Right renal cortex interstitium (tissue), 3 donors: ENCODE measurements at places on chromosomes 5 and 9. TPM values are rescaled to one million over a fixed set of nuclear protein-coding genes. Genes with fewer than 3 reads are reported as not detected.

- DNase-seq, result no peak
Observed at GRCh38 chr5:168972731-168973130, 328.2 kb downstream of the SLIT3 start.

DNA sequence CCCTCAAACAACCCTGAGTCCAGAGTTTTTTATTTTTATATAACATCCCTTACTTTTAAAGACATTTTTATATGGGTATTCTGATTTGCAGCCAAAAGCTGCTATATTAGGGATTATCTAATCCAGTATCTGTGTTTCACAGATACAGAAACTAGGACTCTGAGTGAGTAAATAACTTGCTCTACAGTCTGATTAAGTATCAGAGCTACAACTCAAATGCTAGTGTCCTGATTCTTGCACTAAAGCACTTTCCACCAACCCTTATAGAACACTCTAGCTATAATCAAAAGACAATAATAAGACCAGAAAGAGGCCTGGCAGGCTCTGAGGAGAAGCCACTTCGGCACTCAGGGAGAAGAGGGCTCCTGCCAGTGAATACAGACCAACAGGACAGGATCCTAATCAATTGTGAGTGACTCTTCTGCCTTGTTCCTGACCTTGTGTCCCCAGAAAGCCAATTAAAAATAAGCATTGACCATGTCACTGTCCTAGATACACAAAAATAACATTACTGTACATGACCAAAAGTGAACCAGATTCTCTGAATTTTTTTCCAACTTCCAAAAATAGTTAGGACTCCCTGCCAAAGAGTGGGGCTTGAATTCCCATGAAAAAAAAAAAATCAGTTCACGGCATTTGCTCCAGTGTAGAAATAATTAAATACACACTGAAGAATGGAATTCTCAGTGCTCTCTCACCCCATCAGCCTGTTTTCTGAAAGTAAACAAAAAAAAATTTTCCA lies 63.6 kb upstream of the MAP3K1 start:
- no peak for DNase-seq

DNA sequence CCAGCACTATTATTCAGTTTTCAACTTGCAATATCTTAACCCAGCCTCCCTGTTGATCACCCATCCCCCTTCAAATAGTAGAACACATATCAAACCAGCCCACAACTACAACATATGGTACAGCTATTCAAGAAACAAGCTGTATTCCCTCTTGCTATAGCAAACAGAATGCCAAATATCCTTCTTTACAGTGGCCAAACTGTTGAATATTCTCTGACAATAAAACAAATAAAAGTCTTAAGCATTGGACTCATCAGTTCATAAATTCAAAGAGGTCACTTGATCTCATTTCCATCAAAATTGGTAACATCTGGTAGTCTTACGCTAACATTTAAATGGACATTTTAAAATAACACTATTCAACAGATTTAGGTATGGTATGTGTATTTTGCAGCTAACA lies 350.8 kb downstream of the EFNA5 start:
- no peak for DNase-seq

DNA sequence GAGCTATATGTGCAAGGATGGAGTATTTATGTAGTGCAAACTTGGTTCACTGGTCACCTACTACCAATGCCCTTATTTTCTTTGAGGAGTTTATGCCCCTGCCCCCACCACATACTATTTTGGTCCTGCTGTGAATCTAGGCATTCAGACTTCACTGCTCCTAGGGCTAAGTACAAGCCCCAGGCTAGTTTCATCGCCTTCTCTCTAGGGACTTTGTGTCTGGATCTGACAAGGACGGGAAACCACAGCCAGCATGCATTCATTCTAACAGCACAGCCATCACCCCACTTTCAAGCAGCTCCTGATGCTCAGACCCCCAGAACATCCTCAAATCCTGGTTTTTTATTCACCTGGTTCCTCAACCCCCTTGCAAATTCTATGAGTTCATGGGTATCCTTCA lies 56.8 kb downstream of the DRD1 start:
- DNase-seq, result no peak

GRCh38 chr5:81579262-81579924 lies 171.5 kb downstream of the SSBP2 start:
- no peak for DNase-seq

DNA sequence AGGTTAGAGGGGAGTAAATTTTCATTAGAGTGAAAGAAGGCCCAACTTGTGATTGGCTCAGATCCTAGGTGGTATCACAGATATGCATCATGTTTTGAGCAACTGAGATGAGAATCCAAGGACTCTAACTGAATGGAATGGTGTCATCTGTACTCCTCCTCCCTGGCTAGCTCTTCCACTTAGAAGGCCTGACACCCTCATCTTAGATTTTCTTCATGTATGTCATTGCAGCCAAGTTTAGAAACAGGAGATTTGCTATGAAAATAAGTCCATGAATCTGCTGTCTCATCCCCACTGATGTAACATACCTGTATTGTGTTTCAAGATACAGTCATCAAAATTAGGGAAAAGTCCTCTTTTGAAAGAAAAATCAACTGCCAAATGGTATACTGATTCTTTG lies 54.4 kb downstream of the ITGA1 start:
- no peak for DNase-seq

DNA sequence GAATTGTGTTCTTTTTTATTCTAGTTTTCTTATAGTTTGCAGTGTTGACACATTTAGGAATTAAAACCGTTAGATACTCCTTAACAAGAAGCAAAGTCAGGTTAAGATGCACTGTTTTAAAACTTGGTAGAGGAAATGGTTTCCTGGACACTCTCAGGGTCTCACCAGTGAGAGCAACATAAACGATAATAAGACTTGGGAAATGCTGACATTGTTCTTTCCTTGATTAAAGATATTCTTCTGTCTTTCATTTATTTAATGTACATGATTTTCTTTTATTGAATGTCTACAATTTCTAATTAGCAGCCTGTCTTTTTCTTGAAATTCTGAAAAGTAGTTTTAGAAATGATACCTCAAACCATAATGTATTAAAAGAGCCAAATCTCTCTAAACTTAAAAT lies 707.9 kb upstream of the CHD1 start:
- no peak for DNase-seq

DNA sequence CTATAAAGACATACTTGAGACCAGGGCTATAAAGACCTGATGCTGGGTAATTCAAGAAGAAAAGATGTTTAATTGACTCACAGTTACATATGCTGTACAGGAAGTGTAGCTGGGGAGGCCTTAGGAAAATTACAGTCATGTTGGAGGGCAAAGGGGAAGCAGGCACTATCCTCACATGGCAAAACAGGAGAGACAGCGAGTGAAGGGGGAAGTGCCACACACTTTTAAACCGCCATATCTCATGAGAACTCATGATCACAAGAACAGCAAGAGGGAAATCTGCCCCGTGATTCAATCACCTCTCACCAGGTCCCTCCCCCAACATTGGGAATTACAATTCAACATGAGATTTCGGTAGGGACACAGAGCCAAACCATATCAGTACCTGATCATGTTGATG lies 89.9 kb upstream of the ADAMTSL1 start:
- no peak for DNase-seq

- no peak for DNase-seq
Observed at GRCh38 chr5:95720094-95720786, 10.9 kb upstream of the RHOBTB3 start.

DNA sequence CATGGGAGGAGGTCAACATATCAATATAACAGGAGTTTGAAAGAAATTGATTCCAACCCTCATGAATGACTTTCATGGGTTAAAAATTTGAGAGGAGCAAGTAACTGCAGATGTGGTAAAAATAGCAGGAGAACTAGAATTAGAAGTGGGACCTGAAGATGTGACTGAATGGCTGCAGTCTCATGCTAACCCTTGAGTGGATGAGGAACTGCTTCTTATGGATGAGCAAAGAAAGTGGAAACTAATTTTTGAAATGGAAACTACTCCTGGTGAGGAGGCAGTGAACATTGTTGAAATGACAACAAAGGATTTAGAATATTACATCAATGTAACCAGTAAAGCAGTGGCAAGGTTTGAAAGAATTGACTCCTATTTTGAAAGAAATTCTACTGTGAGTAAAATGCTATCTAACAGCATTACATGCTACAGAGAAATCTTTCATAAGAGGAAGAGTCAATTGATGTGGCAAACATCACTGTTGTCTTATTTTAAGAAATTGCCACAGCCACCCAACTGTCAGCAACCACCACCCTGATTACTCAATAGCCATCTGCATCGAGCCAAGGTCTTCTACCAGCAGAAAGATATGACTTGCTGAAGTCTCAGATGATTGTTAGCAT lies 1683.2 kb downstream of the MAT2B start:
- DNase-seq, result no peak

DNA sequence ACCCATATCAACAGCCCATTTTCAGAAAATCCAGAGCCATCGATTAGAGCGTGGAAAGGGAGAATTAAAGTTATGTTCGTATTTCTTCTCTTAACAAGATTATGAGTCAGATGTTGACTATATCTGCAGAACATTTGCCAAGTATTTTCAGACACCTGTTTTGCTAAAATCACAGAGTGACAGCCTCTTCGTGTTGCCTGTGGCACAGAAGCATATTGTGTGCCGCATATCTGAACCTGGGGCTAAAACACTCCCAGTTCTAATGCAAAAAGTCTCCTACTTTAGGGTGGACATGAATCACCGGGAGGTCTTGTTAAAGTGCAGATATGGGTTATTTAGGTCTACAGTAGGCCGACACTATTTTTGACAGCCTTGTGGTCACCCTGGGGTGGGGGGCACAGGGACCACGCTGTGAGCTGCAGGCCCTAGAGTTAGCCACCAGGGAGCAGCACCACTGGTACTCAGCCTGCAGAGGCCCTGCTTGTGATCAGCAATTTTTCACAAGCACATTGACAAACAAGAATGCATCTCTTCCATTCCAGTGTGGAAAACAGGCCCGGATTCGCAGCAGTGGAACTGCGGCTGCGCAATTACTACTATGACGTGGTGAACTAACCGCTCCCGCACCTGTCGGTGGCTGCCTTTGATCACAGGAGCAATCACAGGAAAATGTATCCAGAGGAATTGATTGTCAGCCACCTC lies 93.5 kb downstream of the SYK start:
- no peak for DNase-seq

DNA sequence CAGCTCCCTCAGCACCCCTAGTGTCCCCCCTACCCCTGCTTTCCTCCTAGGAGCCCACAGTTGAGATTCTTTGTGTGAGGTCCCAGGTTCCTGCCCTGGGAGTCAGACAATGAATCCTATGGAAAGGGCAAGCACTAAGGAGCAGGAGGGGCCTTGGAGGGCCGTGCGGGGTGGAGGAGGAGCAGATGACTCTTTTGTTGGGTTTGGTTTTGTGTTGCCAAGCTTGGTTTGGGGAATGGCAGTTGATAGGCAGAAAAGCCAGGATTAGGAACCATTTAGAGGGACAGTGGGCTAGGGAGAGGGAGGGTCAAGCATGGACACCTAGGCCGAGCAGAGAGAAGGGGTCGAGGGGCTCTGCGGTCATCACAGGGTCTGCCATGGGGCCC lies 61.6 kb upstream of the SPTLC1 start:
- no peak for DNase-seq

DNA sequence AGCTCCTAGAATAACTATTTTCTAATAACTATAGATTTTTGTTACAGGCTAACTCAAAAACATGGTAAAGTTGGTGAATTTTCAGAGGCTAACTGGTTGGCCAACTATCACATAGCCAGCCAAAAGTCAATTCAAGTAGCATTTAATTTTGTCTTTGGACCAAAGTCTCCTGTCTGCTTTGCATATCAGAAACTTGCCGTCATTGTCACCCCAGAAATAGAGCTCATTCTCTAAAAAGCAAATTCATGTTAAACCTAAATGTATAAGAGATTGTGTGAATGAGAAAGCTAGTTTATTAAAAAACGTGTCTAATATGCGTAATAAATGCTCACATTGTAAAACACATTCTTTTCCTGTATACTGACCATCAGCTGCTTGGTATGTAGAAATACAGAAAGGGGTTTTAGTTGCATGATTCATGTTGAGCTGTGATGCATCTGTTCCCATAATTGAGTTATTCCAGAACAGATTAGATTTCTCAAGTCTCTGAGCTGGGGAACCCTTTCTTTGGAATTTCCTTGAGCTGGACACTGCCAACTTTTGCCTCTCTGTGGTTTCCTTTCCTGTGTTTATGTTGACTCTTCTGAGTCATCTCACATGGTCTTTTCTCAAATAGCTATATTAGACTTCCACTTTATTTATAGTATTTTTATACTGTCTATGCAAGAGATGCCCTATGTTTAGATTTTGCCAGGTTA lies 7.3 kb downstream of the SRFBP1 start:
- DNase-seq, result no peak

GRCh38 chr9:129198319-129199043 lies 20.4 kb upstream of the IER5L start:
- DNase-seq, result no peak

- no peak for DNase-seq
Observed at GRCh38 chr9:94526271-94526670, 28.6 kb upstream of the PCAT7 start.

GRCh38 chr9:14062586-14063221 lies 251.2 kb downstream of the NFIB start:
- DNase-seq, result no peak

DNA sequence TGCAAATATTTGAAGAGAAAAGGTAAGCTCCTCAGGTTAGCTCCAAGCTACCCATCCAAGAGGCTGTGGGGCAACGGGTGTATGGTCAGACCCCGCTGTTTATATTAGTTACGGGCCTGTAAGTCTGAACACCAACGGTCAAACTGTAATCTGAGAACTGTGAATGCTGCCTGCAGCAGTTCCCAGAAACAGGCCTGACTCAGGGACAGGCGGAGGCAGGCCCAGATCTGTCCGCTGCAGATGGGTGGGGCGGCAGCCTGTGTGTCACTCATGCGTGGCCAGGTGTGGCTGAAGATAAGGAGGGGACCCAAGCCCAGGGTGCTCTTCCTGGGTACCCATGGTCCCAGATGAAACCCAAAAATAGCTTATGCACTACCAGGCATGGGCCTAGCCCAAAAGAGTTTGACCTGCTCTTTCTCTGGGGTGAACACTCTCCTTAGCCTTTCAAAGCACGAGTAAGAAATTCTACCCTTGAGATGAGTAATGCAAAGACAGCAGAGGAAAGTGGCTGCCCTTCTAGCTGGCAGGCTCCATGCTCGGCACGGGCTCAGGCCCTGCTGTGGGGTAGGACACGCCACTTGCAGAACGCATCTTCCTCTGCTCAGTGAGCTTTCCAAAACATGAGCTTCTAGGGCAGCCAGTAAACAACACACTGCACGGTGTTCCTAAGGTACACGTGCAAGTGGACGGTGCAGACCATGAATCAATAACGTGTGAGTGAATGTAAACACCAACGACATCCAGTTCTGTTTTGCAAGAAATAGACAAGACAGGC lies 9.1 kb downstream of the UBAC1 start:
- no peak for DNase-seq

DNA sequence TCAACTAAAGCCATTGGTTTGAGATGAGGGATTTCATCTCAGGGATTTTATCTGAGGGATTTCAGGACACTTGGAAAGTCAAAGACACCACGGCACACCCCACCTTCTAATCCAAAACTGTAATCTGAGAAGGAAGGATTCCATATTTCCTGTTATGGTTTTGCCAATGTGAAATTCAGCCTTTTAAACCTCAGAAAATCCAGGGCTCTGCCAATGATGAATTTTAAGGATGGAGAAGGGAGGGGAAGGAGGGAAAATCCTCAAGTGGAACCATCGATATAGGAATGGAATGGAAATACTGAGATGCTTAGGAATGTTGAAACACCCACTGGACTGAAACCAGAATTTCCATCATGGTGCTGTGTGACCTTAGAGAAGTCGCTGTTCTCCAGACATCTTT lies 5.3 kb downstream of the C1QTNF3 start:
- DNase-seq, result no peak

GRCh38 chr5:141349917-141350619 lies at the start of gene PCDHGB1:
TSS of gene PCDHGB1 (plus strand) at chr5:141350099. CDS start at chr5:141350261, 162 bp downstream.
- DNase-seq, result no peak

Gene MVB12B
- 14.5 TPM for polyA plus RNA-seq
